ENCODE measurements at places on chromosomes 12 and 14. TPM values are rescaled to one million over a fixed set of nuclear protein-coding genes. Genes with fewer than 3 reads are reported as not detected.

The PPP1CC gene
- total RNA-seq = 208 TPM

The GDF3 gene
- not detected for total RNA-seq

The ARMH4 gene
- total RNA-seq = 2.3 TPM

The INF2 gene
- 67.0 TPM for total RNA-seq

The SLC39A2 gene
- not detected for total RNA-seq

The ACTR10 gene
- total RNA-seq = 70.3 TPM
